Stimulated activated CD4-positive, alpha-beta T cell treated with anti-CD3 and anti-CD28 coated beads, Interleukin-1b, Interleukin-23, amount 100 ng/mL, for 24 hours (primary cell): ENCODE measurements at places on chromosomes 16 and 17.

GRCh38 chr17:2911035-2911754 lies 115.0 kb downstream of the RAP1GAP2 start:
- no peak for DNase-seq

DNA sequence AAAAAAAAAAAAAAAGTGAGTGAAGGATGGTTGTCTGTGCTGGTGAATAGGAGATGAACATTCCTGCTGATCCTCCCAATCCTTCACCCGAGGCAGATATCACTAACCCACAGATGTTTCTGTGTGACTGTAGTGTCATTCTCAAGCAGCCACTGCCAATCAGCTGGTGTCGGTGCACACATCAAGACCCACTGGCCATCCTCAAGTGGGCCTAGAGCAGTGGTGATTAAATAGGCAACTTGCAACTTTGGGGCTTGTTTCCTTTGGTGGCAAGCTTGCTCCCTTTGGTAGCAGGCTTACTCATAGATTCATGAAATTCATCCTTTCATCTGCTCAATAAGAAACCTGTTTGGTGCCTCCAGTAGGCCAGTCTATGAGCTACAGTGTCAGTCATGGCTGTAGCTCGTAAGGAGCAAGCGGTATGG lies 51.1 kb upstream of the LGALS9 start:
- DNase-seq = no peak

DNA sequence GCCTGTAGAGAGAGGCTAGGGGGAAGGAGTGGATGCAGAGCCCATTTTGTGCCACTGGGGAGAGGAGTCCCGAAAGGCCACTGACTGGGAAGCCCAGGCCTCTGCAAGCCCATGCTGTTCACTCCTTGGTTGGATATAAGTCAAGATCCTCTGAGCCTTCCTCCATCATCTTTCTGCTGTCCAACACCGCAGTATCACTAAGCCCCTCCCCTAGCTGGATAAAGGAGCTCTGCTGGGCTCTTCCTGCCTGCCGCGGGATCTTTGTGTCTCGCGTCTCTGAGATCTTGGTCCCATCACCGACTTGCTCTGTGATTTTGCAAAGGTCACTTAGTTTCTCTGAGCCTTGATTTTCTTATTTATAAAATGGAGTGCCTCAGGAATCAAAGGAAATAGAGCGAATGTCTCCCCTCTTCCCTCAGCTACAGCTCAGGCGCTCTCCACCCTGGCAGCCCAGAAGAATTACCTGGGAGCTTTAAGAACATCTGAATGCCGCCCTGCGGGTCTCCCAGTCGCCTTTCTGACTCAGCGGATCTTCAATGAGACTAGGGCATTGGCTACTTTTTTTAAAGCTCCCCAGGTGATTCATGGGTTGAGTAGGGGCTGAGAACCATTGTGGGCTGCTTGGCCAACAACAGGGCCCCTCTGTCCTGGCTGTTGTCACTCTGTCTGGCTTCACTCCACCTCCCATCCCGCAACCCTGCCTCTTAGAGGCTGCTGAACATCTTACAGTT lies 25.2 kb upstream of the TMEM220 start:
- no peak for DNase-seq

- DNase-seq = no peak
Observed at GRCh38 chr16:70470927-70471341, 16.5 kb downstream of the FCSK start.

- DNase-seq = no peak
Observed at GRCh38 chr16:79845734-79846135, 245.2 kb upstream of the MAF start.

DNA sequence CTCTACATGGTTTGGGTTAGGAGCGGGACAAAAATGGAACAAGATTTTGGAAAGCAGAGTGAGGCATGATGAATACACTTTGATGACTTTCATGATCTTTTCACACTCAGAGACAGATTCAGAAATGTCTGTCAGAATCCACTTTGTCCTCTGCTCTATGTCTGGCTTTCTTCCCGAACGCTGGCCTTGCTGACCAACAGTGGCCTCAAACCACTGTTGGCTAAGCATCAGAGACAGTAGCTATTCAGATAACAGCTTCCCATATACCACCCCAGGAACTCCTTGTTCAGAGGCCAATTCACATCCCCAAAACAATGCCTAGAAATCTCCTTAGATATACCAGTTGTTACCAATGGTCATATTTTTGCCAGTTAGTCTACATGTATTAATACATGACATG lies 40.9 kb downstream of the FBXL20 start:
- no peak for DNase-seq

DNA sequence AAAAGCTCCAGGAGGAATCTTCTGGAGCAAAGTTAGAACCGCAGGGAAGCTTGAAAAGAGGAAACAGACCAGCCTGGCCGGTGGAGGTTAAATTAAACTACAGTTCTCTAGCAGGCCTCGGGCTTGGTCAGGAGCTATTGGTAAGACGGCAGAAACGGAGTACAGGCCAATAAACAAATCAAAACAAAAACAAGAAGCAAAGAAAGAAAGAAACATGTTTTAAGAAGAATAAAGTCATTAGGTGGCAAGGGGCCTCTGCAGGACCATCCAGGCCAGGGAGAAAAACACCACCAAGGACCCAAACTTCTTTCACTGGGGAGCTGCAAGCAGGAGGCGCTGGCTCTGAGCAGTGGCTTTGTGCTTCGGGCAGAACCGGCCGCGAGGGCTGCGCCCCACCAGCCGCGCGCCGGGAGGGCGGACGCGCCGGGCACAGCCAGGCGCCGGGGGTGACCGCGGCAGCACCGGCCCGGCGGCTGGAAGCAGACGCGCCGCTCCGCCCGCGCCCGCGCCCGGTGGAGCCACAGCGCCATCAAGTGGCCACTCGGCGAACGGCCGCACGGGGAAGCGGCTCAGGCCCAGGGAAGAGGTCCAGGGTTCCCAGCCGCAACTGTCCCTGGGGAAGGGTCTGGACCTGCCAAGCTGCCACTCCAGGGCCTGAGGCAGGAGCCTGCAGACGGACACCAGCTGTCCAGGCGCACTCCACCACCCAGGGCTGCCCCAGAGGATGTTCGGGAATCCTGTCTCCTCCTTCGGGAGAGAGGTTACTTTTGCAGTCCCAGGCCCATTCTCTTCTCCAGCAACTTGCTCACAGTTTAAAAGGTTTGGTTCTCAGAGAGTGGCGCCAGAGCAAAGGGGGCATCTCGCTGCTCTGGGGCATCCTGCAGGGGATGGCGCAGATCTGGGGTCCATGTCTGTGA lies 419.4 kb downstream of the SOX9 start:
- peak; percentile 50 for DNase-seq

DNA sequence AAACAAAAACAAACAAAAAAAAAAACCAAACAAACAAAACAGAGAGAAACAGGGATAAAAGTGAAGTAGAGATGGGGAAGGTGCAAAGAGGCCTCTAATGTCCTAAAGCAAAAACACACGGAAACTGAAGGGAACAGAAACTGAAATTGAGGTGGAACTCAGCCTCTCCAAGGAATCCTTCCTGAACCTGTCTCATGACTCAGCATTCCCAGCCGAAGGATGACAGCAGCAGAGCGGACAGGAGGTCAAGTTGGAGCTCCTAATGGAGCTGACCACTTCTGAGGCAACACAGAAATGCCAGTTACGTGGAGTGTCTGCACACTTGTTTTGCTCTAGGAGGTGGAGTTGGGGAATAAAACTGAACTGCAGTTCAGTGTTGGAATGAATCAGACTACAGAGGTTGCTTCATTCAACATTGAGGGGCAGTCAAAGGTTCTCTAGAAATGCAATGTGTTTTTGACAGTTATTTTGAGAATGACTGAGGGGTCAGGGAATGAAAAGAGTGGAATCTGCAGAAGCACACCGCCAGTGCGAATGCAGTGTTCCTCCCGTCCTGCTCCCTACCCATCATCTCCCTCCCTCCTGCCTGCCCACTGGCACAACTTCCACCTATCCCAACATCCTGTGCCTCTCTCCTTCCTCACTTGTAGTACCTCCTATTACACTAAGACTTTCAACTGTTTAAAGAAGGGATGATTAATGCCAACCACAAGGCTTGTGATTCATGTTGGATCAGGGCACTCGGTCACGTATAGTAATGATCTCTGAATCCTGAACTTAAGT lies 6.3 kb downstream of the UBE2O start:
- DNase-seq = no peak

- no peak for DNase-seq
Observed at GRCh38 chr17:38465391-38466345, 37.4 kb downstream of the ARHGAP23 start.

- no peak for DNase-seq
Observed at GRCh38 chr16:66459878-66460277, 32.8 kb downstream of the BEAN1 start.

DNA sequence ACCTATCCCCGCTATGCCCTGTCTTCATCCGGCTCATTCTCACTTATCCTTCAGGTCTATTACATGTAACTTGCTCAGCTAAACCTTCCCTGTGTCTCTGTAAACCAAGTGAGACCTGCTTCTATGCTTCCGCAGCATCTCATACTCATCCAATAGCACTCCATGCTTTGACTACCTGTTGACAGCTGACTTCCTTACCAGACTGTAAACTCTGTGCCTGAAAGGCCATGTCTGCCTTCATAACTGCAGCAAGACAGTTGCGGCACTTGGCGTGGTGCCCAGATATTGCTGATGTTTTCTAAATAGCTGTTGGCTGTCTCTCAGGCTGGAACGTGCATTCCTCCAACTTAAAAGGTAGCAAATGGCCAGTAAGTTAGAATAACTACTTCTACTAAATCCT lies 1.8 kb upstream of the OR1E1 start:
- DNase-seq = no peak

DNA sequence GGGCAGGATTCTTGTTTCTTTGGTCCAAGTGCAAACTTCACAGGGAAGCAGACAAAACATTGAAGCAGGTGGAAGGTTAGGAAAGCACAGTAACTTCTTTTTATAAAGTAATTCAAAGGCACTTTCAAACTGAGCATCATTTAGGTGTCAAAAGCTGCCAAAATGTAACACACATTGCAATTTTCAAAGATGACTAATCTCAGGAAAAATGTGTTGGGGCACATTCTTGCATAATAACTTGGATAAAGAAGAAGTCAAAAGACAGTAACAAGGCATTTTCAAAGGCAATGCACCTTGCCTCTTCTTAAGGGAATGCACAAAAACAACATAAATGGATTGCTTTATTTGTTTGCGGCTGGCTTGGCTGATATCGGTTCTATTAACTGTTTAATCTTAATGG lies 3.6 kb downstream of the KCNJ2 start:
- DNase-seq = no peak

GRCh38 chr17:40598619-40599467 lies 33.6 kb upstream of the CCR7 start:
- DNase-seq = peak; percentile 76

GRCh38 chr17:64410750-64411490 lies 20.3 kb upstream of the PECAM1 start:
- no peak for DNase-seq

- DNase-seq = no peak
Observed at GRCh38 chr17:71741836-71742235, 379.0 kb upstream of the SOX9 start.

- DNase-seq = no peak
Observed at GRCh38 chr17:81329927-81330883, 35.1 kb upstream of the SLC38A10 start.

GRCh38 chr16:85778873-85779272 lies 20.5 kb downstream of the EMC8 start:
- DNase-seq = no peak

DNA sequence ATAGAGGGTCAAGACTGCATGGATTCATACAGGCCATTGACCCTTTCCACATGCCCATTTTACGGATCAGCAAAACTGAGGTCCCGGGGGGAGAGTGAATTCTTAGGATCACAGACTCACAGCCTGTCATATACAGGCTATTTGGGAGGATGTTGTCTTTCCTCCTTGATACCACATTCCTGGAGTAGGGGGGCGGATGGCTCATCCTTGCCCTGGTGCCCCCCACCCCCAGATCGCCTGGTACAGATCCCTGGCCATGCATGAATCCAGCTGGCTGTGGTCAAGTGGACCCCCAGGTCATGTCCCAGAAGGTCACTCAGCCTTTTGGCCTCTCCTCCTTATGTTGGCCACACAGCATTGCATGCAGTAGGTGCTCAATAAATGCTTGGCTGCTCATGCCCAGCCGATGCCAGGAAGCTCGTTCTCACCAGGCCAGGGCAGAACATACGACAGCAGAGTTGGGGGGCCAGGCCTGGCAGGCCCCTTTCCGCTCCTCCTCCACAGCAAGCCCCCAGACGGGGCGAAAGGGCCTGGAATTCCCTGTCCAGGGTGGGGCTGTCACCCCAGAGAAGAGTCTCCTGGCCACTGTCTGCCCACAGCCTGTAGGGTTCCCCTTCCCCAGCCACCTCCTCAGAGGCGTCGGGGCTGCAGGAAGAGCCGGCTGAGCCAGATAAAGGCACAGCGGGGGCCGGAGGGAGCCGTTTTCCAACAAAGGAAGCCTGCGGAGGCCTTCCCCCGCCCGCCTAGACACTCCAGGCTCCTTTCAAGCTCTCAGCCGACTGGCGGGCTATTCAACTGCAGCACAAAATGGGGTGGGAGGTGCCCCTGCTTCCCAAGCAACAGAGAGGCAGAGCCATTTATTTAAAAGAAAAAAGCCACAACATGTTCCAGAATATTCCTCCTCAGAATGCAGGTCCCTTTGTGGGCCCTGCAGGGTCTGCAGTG lies 215.7 kb upstream of the CIBAR2 start:
- no peak for DNase-seq

- DNase-seq = no peak
Observed at GRCh38 chr17:82876602-82877379, 37.0 kb upstream of the ZNF750 start.

- DNase-seq = no peak
Observed at GRCh38 chr17:8173871-8174322, 2.3 kb downstream of the TMEM107 start.

GRCh38 chr17:68205808-68206720 lies 41.8 kb upstream of the AMZ2 start:
- DNase-seq = no peak

GRCh38 chr17:79410681-79411080 lies 200.2 kb downstream of the RBFOX3 start:
- DNase-seq = no peak

DNA sequence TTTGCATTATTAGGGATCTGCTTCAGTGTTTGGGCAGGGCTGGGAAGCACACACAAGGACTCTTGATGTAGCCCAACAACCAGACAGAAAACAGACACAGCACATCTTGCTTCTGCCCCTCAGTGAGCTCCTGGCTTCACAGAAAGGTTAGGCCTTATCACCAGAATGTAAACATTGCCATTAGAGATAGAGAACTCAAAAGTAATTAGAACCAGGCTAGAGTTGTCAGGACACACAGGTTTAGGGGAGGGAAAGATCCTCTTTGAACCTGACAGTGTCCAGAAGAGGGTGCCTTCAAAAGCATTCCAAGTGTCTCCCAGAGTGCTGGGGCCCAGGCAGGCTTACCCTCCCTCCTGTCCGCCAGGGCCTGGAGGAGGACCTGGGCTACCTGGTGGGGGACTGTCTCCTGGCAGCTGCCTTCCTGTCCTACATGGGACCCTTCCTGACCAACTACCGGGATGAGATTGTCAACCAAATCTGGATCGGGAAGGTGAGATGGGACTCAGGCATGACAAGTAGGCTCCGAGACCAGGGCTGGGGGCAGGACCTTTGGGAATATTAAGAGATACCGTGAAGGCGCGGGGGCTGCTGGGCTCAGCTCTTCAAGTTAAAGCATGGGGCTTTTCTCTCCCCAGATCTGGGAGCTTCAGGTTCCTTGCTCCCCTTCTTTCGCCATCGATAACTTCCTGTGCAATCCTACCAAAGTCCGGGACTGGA lies 16.9 kb upstream of the KDM6B start:
- DNase-seq = no peak
